H1 (cell line): ENCODE measurements at places on chromosomes 11 and 22. TPM values are rescaled to one million over a fixed set of nuclear protein-coding genes. Genes with fewer than 3 reads are reported as not detected.

DNA sequence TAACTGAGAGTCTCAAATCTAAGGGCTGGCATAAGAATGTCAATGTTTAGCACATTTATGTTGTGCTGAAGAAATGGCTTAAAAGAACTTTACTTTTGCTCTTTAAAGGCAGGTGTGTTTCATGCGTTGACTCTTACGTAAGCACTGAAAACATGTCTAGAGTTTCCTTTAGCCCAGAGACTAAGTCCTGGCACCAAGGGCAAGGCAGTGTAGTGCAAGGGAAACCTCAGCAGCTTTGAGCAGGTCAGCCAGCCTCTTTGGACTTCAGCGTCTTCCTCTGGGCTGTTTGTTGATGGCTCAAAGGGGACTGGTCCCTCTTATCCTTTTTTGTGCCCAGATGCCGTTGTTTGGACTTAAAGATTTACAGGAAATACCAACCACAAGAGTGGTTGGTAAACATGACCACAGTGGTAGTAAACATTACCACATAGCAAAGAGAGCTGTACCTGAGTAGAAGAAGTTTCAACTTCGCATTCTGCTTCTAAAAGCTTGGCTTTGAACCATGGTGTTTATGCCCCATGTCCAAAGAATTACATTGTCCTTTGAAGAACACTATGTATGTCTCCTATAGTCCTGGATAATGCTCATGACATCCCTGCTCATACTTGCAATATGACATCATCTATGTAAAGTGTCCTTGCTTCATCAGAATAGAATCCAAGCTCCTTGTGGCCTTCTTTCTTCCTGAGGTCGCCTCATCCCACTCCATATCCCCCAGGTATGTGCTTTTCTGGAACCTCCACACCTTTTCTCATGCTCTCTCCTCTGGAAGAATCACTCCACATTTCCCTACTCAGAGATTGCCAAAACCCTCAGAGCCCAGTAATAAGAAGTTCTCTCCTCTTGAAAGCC lies 23.5 kb downstream of the TENM4 start:
- DNase-seq = no peak

- DNase-seq = no peak
Observed at GRCh38 chr11:118016104-118016503, 29.9 kb downstream of the IL10RA start.

GRCh38 chr11:15801126-15801525 lies 555.2 kb downstream of the SOX6 start:
- no peak for DNase-seq

- no peak for DNase-seq
Observed at GRCh38 chr11:3367221-3367620, 11.7 kb downstream of the ZNF195 start.

GRCh38 chr11:68954836-68955606 lies 25.8 kb downstream of the MRGPRD start:
- DNase-seq = no peak

DNA sequence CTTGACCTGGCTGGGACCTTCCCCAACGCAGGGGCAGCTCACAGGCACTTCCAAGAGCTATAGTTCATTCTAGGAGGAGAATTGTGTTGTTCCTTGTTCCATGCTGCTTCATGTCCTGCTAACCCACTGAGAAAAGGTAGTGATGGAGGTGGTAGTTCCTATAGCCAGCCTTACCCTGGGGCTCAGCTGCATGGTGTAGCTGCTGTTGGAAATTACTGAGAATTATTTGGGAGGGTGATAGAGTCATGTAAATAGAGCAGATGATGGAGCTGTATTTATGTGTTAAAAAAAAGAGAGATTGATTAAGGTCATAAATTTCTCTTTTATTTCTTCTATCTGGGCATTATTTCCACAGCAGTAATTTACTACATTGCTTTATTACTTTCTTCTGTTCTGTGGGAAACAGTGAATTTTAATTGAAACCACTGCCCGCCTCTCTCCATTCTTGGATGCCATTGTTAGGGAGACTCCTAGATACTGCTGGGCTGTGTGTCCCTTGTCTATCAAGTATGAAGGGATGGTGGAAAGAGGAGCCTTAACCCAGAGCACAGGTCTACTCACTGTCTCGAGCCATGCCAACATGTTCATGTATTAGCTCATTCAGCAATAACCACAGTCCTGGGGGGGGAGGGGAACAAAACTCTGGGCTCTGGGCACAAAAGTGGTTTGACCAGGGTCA lies 309.2 kb downstream of the FAT3 start:
- DNase-seq = no peak

DNA sequence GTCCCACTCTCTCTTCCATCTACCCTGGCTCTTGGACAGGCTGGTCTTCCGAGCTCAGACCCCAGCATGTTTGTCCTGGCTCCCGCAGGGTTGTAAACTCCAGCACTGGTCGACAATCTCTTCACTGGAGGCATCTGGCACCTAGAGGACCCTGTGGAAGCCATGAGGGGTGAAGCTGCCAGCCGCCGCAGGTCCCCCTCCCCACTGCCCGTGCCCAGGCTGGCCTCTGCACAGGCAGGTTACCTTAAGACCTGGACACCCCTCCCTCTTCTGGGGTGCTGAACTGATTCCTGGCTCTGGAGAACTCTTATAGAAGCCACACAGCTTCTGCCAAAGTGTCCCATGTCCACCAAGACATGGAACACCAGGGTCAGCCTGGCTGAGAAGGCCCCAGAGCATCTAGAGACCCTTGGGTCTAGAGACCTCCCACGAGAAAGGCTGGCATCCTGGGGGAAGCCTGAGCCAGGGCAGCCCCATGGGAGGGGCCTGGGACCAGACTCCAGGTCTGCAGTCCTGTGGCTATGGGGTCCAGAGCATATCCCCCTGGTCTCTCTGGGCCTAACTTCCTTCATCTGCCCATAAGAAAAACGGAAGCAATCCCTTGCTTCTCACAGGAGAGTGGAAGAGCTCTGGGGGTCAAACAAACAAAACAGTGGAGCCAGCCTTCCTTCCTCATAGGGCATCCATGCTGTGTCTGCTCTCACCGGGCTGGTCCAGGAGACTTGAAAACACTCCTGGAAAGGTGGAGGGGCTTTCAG lies 30.6 kb downstream of the LMO1 start:
- DNase-seq = no peak

DNA sequence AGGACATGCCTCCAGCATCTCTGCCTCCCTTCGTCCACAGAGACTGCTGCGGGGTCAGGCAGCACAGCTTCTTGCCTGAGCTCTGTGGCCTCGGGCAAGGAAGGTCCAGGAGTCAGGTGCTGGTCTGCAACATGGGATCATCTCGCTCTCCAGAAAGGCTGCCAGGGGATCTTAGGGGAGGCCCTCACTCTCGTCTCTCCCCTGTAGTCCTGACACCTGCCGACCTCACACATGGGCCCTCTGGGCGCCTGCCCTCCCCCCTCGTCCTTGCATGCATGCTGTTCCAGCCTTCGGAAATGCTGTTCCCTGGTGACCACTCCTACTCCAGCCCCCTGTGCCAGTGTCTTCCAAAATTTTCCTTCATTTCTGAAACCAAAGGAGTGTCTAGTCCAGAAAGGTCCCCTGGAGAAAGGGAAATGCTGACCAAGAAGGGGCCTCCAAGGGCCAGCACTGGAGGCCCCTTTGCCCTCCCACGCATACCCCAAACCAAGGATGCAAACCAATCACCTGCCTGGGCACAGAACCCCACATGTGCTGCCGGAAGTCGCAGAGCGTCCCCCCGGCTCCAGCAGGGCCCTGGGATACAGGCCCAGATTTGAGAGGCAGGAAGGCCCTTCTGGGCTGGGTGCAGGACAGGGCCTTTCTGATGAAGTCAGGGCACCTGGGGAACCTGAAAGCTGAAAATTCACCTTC lies 41.0 kb downstream of the IGF2 start:
- no peak for DNase-seq

GRCh38 chr11:92453055-92453454 lies 228.4 kb downstream of the FAT3 start:
- DNase-seq = no peak

DNA sequence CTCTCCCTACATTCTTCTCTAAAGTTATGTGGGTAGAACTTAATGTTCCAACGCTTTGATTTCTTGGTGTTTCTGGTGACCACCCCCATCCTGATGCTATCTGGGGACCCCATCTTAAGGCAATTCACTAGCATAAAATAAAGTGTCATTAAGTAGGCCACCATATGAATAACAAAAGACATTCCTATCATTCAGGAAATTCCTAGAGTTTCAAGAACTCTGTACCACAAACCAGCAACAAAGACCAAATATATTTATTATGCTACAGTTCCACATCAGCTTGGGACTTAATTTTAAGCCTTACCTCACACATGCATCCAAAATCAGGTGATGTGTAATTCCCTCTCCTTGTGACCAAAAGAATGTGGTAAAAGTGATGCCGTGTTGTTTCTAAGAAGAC lies 254.6 kb upstream of the LRRC4C start:
- DNase-seq = no peak

- DNase-seq = no peak
Observed at GRCh38 chr11:8260202-8260966, 3.3 kb downstream of the LMO1 start.

GRCh38 chr11:27159335-27159679 lies 118.7 kb downstream of the BBOX1 start:
- no peak for DNase-seq

GRCh38 chr11:115963156-115963555 lies 458.9 kb upstream of the CADM1 start:
- DNase-seq = no peak

DNA sequence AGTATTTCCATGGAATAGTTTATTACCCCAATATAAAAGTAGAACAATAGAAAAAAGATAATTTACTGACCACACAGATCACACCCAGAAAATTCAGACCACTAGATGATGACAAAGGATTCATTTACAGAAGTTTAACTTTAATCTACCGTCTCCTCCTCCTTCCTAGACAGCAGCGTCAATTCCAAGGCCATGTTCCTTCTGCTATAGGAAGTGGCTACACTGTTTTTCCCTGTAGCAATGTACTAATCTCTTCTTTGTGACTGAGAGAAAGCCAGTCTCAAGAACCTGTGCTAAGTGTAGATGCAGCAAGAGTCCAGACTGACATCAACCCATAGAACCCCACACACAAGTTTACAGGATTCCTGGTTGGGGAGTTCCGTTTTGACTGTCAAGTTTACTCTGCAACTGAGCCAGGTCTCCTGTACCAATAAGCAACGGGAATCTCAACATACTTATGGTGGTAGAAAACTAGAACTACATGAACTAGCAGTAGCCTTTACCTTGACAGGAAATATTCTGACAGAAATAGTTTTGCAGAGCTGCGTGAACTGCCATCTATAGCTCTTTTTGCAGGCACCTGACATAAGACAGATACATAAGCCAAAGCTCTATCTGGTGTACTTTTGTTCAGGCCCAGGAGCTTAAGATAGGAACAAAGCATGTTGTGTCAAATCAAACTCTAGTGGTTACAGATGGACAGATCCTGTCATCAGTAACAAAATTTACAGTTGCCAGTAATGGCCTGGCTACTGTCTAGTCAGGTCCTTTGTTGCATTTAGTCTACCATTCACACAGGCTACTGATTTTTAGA lies 42.9 kb downstream of the MRTFA start:
- no peak for DNase-seq

- no peak for DNase-seq
Observed at GRCh38 chr11:76184551-76184993, 21.7 kb downstream of the WNT11 start.

GRCh38 chr11:76794371-76795289 lies 11.5 kb downstream of the TSKU start:
- DNase-seq = no peak

SLC17A6 gene
- 0.73 and 1.6 TPM in 2 replicates for total RNA-seq

PYGM gene
- 9.6 and 9.7 TPM in 2 replicates for total RNA-seq

DNA sequence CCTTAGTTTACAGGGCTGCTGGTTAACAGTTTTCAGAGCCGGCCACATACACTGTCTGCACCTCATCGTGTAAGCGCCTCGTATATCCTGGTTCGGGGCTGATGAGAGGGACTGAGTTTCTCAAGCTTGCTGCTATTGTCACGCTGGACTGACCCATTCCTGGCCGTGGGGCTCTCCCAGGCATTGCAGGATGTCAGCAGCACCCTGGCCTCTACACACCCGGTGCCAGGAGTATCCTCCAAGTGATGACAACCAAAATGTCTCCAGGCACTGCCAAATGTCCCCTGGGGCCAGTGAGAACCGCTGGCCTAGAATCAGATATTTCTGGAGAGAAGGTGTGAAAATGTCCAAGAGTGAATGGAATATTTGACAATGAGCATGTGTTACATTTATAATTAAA lies 82.8 kb downstream of the ST3GAL4 start:
- no peak for DNase-seq

DDI1 gene
- total RNA-seq = not detected in 2 replicates

YPEL1 gene
- total RNA-seq = 6.7 and 7.6 TPM in 2 replicates

DNA sequence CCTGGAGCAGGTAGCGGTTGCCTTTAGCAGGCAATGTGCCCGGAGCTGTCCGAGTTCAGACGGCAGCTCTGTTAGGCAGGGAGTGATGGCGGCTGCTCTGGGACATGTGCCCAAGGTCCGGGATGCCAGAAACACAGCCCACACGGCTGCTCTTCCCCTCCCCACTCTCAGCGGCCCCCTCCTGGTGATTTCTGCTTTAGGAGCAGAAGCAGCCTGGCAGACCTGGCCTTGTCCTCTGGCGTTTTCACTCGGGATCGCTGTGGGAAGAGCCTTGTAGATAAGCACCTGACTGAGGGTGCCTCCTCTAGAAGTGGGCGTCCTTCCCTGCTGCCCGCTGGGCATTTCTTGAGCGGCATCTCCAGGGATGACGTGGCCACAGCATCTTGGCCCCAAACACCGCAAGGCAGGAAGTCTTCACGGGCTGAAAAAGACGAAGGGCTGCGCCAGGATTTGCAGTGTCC lies 392.2 kb downstream of the TBC1D22A start:
- no peak for DNase-seq
